ENCODE measurements at places on chromosomes 11 and 22.

- no peak for DNase-seq
These were observed 45.1 kb downstream of the TSPAN18 start for GRCh38 chr11:44771841-44772240.

DNA sequence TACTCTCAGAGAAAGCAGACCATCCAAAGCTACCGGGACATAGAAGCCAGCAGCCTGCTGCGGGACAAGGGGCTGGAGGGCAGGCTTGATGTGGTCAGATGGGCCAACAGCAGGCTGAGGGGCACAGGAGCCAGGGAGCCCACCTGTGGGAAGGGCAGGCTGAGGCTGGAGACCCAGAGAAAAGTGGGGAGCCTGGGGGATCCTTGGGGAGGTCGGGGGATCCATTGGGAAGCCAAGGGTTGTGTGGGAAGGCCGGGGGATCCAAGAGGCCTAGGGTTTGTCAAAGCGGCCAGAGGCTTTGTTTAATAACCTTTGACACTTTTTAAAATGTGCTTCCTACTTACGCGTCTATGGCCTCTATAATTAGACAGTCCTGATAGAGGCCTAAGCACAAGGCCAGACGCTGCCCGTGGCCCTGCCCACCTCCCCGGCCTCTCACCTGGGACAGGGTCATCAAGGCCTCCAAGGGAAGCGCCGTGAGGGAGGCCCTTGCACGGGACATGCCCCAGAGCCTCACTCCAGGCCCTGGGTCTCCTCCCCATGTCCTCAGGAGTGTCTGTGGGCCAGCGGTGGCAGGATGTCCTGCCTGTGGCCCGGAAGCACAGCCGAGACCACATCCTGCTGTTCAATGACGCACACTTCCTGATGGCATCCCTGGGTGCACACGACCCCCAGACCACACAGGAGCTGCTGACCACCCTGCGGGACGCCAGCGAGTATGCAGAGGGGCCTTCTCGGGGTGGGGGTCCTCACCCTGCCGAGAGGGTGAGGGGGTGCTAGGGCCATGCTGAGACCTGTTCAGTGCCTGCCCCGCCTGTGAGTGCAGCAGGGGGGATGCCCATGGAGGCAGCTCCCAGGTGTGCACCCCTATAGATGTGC is 8.6 kb upstream of the GTSE1 start:
- no peak for DNase-seq

- no peak for DNase-seq
These were observed 780.9 kb downstream of the BRD1 start for GRCh38 chr22:49046546-49047361.

DNA sequence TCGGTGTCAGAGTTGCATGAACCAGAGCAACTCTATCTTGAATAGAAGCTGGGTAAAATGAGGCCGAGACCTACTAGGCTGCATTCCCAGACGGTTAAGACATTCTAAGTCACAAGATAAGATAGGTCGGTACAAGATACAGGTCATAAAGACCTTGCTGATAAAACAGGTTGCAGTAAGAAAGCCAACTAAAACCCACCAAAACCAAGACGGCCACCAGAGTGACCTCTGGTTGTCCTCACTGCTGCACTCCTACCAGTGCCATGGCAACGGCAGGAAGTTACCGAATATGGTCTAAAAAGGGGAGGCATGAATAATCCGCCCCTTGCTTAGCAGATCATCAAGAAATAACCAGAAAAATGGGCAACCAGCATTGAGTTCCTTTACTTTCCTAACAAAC is 2.4 kb upstream of the KAT5 start:
- DNase-seq: no peak

GRCh38 chr11:131303611-131304119 is 66.8 kb upstream of the NTM start:
- no peak for DNase-seq

GRCh38 chr11:77175869-77176539 is 48.0 kb downstream of the MYO7A start:
- no peak for DNase-seq

- no peak for DNase-seq
These were observed 17.4 kb upstream of the OR10V1 start for GRCh38 chr11:59730896-59731565.

- no peak for DNase-seq
These were observed 125.2 kb upstream of the SNX19 start for GRCh38 chr11:131041331-131042040.

DNA sequence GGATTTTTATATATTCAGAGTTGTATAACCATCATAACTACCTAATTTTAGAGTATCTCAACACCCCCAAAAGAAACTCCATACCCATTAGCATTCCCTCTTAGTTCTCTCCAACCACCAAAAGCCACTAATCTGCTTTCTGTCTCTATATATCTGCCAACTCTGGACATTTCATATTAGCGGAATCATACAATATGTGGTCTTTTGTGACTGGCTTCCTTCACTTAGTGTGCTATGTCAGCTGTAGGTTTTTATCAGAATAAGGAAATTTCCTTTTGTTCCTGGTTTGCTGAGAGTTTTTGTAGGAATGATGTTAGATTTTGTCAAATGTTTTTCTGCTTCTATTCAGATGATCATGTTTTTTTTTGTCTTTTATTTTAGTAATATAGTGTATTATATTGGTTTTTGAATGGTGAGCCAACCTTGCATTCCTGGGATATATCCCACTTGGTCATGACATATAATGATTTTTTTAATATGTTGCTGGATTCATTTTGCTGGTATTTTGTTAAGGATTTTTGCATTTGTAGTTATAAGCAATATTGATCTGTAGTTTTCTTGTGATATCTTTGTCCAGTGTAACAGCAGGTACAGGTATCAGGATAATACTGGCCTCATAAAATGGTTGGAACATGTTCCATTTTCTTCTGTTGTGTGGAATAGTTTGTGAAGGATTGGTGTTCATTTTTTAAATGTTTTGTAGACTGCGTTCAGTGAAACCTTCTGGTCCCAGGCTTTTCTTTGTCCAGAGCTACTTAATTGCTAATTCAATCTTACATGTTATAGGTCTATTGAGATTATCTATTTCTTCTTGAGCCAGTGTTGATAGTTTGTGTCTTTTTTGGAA is 16.8 kb downstream of the DGCR8 start:
- DNase-seq: no peak

DNA sequence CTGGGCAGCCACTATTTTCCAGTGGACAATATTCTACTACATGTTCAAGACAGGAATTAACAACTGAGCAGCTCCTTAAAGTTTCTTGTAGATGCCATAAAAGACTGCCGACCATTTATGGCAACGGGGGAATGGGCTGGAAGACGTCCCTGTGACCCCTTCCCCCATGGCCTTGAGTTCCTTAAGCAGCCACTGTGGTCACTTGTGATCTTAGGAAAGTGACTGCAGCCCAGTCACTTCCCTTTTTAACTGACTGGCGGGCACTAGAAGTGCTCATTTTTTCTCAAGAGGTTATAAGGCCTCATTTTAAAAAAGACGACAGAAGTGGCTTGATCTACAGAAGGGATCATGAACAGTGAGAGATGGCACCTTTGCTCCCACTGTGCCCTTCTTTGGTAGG is 153.2 kb upstream of the NARS2 start:
- no peak for DNase-seq

GRCh38 chr11:97514446-97514845 is 1124.6 kb downstream of the JRKL start:
- DNase-seq: no peak

DNA sequence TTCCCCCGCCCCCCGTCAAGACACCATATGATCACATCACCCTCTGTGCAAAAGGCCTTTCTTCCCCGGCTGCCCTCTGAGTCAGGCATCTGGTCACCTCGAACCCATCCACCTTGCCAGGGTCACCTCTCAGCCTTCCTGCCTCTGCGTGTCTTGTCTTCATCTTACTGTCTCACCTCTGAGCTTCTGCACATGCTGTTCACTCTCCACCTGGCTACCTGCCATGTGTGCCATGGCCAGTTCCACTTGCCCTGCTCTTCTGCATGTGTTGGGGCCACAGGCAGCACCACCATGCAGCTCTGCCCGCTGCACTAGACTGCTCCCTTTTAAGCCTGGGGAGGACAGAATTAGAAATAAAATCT is 9.8 kb downstream of the ZNF74 start:
- DNase-seq: no peak

DNA sequence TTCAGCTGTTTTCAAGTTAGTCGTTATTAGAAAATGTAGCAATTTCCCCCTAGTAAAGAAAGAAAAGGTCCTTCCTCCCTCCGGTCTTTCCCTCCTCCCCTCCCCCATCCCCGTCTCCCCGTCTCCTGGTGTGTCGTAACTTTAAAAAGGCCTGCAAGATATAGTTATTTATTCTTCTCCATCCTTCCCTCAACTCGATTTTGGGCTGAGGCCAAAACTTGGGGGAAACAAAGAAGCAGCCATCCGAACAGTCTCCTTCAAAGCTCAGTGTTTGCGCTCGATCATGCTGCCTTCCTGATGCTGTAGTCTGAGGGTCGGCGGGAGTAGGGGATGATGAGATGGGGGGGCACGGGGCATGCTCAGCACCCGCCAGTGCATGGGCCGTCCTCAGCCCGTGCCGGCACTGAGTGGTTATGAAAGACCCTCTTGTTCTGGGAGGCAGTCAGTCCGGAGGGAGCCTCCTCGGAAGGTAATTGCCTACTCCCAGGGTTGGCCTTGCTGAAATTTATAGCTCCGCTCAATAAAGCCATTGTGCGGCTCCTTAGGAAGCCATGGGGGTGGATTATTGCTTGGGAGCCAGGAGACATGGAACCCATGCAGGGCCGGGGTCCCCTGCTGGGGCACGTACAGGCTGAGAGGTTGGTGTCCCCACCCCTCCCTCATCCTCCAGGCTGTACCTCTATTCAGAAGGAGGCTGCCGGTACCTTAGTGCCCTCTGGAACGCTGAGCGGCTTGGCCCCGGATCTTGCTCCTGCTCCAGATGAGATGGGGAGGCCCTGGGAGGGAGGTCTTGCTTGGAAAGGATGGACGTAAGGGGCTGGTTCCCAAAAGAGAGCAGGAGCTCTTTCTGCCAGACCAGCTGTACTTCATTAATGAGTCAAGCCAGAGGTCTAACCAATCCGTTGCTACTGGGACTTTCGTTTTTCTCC is 212.7 kb upstream of the CADM1 start:
- DNase-seq: no peak

DNA sequence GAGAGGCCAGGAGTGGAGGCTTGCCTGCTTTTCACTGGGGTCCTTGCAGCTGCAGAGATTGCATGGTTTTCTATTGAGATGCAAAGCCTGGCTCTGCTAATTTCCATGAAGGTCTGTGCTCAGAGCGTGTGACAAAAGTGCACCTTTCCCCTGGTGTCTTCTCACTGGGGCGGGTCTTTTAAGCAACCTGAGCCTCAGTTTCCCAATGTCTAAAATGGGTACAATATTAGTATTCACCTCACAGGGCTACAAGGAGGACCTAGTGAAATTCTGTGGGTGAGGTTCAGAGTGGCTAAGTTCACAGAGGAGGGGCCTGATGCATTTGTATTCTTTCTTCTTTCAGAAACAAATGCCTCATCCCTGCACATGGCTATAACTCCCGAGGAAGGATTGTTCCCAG is 20.3 kb downstream of the PPM1F start:
- DNase-seq: no peak

DNA sequence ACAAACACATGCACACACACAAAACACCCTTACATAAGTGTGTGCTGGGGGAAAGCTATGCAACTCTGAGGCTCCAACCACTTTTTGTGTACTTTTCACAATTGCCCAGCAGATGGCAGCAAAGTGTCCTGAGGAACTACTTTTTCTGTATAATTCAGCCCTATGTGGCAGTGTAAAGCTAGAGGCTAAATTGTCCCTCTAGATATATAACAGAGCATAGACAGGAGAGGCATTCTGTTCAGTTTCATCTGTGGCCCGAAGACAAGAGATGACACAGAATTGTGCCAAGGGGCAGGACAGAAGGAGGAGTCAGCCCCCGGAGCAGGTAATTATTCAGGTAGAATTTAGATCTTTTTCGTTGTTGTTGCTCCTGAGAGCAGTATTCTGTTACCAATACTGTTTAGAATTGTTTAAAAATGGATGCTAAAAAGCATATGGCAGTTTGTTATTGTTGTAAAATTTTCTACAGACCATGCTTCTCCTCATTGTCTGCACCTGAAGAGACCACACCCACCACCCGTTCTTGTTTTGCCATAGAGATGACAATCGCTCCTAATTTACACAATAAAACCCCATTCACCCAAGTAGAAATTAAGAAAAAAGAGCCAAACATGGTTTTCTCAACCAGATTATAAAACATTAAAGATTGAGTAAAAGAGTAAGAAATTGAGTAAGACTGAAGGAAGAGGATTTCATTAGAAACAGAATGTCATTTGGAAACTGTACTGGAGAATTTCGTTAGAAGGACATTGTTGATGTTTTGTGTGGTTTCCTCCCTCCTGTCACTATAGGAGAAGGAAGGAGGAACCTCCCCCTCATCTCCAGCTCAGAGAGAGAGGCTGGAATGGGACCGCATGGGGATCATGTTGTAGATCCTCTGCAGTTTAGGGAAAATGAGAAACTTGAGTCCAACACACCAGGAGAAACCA is 14.5 kb upstream of the MS4A7 start:
- DNase-seq: peak; percentile 4

Measured in activated naive CD8-positive, alpha-beta T cell treated with anti-CD3 and anti-CD28 coated beads, Interleukin-2, amount 50 U/mL, for 16 hours (primary cell).